ENCODE measurements at places on chromosomes 5 and 9.

DNA sequence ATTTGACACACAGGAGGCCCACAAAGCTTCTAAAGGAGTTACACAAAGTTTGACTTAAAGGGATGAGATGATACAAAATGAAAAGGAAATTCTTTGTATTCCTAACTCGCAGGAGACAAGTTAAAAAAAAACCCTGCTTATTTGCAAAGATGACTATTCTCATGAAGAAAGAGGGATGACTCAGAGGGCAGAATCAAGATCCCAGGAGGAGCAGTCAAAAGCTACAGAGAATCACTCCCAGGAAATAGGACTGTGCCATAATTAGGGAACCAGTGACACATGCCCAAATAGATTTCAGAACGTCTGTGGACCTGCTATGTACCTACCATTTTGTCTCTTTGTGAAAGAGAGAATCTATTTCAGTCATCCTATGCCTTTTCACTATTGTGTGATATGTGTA lies 103.5 kb upstream of the ARRDC3 start:
- no peak for DNase-seq

- no peak for DNase-seq
Measured at GRCh38 chr9:136197084-136197875, 7.6 kb downstream of the LHX3 start.

DNA sequence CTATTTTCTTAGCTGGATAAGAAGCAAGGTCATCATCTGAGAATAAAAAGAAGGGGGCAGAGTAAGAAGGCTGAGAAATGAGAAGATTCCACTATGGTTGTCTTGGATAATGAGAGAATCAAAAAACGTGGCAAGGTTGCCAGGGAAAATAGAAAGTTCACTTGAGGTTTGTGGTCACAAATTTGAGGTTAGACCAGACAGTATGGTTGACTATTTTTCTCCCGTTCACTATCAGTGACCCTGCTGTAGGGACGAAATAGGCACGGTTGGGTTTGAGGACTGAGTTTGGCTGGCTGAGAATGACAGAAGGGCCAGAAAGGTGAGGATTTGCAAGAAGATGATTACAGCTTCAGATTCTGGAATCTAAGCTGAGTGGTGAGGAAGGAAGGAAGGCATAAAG lies 266.0 kb upstream of the ZNF462 start:
- DNase-seq: no peak

GRCh38 chr5:59358005-59358861 lies 535.3 kb downstream of the PDE4D start:
- DNase-seq: no peak

DNA sequence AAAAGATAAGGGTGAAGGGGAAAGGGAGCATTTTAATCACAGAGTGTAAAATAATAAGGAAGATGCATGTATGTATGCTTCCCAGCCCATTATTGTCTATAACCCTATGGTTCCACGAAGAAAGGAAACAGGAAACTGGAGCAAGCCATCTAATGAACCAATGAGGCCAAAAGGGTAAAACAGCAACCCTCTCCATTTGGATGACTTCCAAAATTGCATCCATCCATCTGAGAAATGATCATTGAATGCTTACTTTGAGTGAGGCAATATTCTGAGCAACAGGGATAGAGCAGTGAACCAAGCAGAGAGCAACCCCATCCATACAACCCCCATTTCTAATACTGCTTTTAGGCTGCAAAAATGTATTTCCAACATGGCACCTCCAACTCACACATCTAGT lies 46.9 kb downstream of the ARL15 start:
- DNase-seq: no peak

GRCh38 chr9:95381221-95381620 lies 63.7 kb upstream of the FANCC start:
- no peak for DNase-seq

- DNase-seq: no peak
Measured at GRCh38 chr5:10621832-10622231, 58.0 kb downstream of the ANKRD33B start.

DNA sequence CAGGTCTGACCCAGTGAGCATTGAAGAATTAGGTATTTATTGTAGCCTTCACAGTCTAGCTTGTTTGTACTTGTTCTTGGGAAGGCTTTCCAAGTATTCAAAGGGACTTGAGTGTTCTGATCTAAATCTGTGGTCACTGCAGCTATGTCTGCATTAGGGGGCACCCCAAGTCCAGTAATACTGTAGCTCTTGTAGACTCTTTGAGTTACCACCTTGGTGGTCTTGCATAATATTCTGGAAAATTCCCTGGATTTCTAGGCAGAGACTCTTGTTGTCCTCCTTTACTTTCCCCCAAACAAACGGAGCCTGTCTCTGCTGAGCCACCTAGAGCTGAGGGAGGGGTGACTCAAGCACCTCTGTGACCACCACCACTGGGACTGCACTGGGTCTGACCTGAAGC lies 149.5 kb upstream of the DHFR start:
- no peak for DNase-seq

- no peak for DNase-seq
Measured at GRCh38 chr9:91835632-91836031, 114.4 kb downstream of the ROR2 start.

DNA sequence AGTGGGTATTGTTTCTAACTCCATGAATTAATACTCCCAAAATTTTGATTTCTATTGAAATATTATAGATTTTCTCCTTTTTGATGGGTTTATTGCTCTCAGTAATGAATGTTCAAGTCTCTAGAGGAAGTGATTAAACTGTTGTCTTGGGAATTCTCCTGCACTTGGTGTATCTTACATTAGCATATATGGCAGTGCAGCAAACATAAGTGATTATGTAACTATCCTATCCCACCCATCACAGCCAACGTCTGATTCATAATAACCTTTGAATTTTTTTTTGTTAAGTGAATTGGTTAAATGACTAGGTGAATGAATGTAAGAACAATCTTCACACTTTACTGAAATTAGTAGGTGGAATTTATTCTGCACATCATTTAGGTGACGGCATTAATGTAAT lies 483.7 kb downstream of the TAF11L14 start:
- DNase-seq: no peak

DNA sequence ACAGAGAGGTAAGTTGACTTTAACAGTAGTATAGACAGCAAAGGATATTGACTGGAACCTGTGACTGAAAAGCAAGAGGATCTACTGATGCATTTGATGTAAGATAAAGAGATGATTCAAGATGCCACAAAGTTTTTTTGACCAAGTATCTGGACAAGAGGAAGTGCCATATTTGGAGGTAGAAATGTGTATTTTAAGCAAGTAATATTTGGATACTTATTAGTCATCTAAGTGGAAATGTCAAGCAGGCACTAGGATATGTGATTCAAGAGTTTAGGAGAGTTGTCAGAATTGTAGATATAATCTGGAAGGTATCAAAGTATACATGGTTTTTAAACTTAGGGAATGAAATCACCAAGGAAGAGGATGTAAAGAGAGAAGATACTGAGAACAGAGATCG lies 686.1 kb upstream of the CHD1 start:
- DNase-seq: no peak

Data from activated CD4-positive, alpha-beta T cell treated with anti-CD3 and anti-CD28 coated beads, Interleukin-2, amount 10 ng/mL, durations not matched to agents 7 days and 5 days (primary cell).